ENCODE measurements at places on chromosomes 7 and 10.
A peak's percentile ranks its signal among the peaks of the same experiment; 100 is the strongest.

- no peak for DNase-seq
Observed at GRCh38 chr7:44484482-44485313, 5.8 kb downstream of the NUDCD3 start.

- DNase-seq = no peak
Observed at GRCh38 chr7:138000081-138000701, 1.7 kb downstream of the CREB3L2 start.

GRCh38 chr10:63651864-63652263, 130.7 kb downstream of the REEP3 start:
- DNase-seq = no peak

- peak; percentile 52 for DNase-seq
Observed at GRCh38 chr10:5692461-5693358, 8.1 kb downstream of the TASOR2 start.

DNA sequence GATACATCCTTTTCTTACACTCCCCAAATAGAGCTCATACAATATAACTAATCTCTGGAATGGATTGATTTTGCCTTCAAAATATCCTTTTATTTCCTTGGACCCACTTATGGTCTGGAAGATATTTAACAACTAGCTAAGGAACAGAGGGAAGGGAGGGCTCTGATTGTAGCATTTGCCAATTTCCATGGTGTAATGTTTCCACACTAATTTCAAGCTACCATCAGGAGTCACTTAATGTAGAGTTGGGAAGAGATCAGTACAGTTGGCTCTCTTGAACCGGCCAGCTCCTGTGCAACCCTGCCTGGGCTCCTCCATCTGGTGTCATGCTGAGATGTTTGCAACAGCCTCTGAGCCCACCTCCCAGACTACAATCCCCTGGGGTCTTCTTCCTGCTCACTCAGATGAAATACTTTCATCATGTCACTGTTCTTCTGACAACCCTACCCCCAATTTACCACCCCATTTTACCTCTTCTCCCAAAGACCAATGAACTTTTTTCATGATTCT, 8.0 kb upstream of the IL6 start:
- no peak for DNase-seq

DNA sequence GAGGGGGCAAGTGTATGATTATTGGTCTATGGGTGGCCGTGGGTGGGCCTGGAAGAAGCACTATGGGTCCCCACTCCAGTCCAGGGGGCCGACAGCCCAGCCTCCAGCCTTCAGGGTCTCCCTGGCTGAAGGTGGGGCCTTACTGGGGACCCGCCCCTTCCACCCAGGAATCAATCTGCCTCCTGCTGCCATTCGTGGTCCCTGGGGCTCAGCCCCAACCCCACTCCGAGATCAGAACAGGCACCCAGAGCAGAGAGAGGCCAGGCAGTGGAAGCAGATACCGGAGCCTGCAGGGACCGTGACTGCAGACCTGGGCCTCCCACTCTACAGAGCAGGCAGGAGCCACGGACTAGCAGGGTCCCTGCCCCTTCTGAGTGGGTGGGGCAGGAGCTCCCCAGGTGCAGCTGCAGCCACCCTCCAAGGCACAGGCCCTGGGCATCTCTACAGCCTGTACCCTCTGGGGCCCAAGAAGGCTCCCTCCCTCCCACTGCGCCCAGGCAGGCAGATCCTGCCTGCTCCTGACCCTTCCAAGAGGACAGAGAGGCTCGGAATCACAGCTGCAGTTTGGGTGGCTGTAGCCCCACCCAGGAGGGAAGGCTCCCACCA, 13.6 kb upstream of the FOXL3 start:
- DNase-seq = no peak

GRCh38 chr10:3624367-3624766, 160.6 kb downstream of the KLF6 start:
- DNase-seq = no peak

DNA sequence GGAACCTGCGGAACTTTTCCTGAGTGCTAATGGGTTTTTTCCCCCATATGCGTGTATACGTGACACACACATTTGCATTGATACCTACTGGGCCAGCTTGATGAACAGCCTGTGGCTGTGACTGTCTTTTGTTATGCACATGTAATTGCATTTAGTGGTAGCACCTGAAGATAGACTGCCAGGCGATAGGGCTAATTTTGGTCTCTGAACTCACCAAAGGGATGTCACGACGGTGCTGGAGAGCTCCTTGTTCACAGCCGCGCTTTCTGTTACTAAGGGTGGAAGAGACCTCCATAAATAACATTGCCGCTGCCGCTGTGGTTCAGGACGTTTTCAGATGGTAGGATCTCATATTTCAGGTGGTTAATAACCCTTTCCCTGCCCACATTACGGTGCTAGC, 133.2 kb downstream of the CAMK1D start:
- no peak for DNase-seq

DNA sequence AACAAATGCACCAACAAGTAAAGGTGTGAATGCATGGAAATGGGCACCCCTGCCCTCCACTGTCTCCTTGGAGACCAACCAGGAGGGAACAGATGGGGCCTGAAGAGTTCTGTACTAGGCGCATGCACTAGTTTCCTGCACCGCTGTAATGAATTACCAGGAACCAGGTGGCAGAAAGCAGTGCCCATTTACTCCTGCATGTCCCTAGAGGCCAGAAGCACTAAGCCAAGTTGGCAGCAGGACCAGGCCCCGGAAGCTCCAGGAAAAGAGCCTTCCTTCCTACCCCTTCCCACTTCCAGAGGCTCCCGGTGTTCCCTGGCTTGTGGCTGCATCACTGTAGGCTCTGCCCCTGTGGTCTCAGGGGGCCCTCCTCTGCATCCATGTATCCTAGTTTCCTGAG, 237.5 kb upstream of the PPP2R2D start:
- DNase-seq = no peak

DNA sequence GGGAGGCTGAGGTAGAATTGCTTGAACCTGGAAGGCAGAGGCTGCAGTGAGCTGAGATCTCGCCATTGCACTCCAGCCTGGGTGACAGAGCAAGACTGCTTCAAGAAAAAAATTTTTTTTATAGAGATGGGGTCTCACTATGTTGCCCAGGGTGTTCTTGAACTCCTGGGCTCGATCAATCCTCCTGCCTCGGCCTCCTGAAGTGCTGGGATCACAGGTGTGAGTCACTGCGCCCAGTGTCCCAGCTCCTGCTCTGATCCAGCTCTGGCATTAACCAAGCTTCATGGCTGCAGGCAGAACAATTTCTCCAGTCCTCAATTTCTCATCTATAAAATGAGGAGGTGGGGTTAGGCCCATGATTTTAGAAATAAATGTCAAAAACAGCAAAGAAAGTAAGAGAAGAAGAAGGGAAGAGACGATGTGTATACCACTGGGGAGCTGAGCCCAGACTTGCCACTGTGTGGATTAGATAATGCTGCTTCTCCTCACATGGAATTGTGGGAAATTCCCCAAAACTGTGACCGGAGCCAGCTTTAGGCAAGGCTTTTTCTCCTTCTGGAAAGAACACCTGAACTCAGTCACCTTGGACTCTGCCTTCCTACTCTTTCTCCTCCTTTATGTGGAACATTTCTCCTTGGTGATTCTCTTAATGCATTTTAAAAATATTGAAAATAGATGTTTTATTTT, 25.5 kb downstream of the IL15RA start:
- DNase-seq = no peak

- DNase-seq = peak; percentile 70
Observed at GRCh38 chr10:3239066-3239919, 66.7 kb upstream of the PITRM1 start.

GRCh38 chr10:59814878-59815277, 61.6 kb upstream of the MRLN start:
- no peak for DNase-seq

DNA sequence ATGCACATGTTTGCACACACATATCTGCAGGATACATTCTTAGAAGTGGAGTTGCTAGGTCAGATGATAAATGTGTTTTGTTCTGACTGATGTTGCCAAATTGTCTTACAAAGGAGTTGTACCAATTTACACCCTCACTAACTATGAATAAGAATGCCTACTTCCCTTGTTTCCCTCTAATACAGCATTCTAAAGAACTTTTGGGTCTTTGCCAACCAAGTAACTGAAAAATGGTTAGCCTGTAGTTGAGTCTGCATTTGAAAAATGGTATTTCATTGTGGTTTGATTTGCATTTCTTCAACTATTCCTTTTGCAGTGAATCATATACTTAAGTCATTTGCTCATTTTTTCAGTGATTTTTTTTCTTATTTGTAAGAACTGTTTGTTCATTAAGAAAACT, 48.4 kb downstream of the TMEM26 start:
- no peak for DNase-seq

- DNase-seq = no peak
Observed at GRCh38 chr10:44925224-44925623, 14.1 kb downstream of the TMEM72 start.

DNA sequence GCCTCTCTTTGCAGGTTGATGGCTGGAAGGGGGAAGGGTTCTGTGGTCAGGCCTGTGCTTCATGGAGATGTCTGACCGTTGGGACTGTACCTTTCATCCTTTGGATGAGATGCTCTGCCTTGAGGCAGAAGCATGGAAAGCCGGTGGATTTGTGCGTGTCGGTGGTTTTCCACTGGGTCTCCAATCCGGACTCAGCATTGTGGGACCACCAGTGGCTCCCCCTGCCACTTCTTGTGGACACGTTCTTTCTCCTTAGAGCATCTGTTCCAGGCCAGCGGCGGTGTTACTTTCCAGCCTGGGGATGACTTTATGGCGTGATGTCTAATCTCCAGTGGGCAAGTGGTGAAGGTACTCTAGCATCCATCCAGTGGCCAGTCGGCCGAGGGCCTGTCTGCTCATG, 178.4 kb downstream of the MGMT start:
- DNase-seq = no peak

- no peak for DNase-seq
Observed at GRCh38 chr7:81492240-81492639, 277.6 kb downstream of the HGF start.

GRCh38 chr10:73413108-73413527, 740 bp downstream of the ANXA7 start:
- peak; percentile 12 for DNase-seq

- DNase-seq = no peak
Observed at GRCh38 chr10:67225226-67225625, 299.4 kb downstream of the LRRTM3 start.

- DNase-seq = no peak
Observed at GRCh38 chr7:116356979-116357378, 142.6 kb upstream of the CAV2 start.

GRCh38 chr10:45589868-45590267, 82.7 kb downstream of the ZFAND4 start:
- DNase-seq = no peak

- no peak for DNase-seq
Observed at GRCh38 chr10:28587270-28587969, 54.5 kb downstream of the WAC start.

DNA sequence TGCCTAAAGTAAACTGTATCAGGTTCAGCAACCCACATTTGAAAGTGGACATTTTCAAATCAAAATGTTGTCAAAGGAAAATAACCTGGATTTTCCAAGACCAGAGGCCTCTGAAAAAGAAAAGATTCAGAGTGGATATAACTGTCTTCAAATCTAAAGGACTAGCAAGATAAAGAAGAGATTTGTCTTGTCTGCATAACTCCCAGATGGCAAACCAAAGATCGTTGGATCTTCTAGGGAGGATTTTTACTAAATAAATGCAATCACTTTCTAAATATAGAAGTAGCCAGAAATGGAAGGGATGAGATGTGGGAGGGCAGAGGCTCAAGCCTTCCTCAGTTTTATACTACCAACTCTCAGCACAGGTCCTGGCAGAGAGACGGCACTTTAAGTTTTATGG, 39.0 kb downstream of the CABCOCO1 start:
- no peak for DNase-seq

GRCh38 chr7:77395626-77396025, 20.5 kb downstream of the GSAP start:
- no peak for DNase-seq

- DNase-seq = no peak
Observed at GRCh38 chr10:24446739-24447138, 237.8 kb downstream of the KIAA1217 start.

DNA sequence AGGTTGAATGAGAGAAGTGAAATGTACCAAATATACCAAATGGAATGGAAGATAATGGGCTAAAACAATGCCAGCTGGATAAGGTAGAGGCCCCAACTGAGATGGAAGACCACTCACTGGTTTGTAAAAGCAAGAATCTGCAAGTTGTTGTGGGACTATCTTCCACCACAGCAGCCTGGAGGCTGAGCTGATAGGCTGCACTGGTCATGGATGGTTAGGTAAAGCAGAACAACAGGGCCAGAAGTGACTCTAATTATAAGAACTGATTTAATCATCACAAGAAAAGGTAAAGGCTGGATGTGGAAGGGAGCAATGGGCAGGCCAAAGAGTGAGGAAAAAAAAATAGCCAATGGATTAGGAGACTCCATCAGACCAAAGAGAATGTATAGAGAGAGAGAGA, 11.8 kb downstream of the TFEC start:
- DNase-seq = no peak

DNA sequence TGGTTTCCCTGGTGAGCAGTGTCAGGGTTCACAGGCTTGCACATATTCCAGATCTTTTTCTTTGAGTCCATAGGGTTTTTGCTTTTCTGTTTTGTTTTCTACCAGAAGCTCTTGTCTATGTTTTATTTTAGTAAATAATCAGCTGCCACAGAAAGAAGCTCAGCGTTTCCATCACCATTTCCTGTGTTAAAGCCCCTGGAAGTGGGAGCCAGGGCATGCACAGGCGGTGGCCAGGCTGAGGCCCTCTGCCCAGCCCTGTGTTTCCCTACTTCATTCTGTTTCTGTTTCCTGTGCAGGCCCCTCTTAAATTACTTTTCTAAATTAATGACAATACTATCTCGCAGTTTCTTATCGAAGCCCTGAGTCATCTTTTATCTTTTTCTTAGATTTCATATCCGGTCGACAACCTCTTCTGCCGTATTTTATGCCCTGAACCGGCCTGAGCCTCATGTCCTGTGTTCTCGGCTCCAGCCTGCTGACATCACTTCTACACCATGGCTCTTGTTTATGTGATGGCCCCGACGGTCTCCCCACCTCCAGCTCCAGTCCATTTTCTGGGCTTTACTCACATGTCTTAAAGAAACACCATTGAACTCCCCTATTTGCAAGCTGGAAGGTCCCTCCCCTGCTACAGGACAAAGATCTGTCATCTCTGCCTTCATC, 442.2 kb downstream of the TCERG1L start:
- DNase-seq = no peak

- DNase-seq = no peak
Observed at GRCh38 chr7:146002431-146003078, 114.0 kb upstream of the CNTNAP2 start.

DNA sequence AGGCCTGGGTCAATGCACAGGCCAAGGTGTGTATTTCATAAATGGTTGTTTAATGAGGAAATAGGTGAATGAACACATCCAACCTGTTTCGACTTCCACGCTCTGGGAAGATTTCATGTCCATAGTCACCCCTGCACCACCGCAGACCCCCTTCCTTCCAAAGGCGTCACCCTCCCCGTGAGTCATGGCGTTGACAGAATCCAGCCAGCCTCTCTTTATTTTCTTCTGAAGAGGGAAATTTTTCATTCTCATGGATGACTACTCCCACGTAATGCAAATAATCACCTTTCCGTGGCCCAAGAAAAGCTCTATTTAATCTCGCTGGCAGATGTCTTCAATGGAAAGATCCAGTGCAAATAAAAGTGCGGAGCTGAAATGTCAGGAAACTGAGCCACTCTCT, 75.3 kb upstream of the FOXK1 start:
- no peak for DNase-seq
